ENCODE measurements at places on chromosomes 12 and 14. TPM values are rescaled to one million over a fixed set of nuclear protein-coding genes. Genes with fewer than 3 reads are reported as not detected.

R3HDM2 gene
- 49.4 TPM for polyA plus RNA-seq

FGF23 gene
- polyA plus RNA-seq, result not detected

HOMEZ gene
- 11.2 TPM for polyA plus RNA-seq

BCAT1 gene
- 39.8 TPM for polyA plus RNA-seq

DNA sequence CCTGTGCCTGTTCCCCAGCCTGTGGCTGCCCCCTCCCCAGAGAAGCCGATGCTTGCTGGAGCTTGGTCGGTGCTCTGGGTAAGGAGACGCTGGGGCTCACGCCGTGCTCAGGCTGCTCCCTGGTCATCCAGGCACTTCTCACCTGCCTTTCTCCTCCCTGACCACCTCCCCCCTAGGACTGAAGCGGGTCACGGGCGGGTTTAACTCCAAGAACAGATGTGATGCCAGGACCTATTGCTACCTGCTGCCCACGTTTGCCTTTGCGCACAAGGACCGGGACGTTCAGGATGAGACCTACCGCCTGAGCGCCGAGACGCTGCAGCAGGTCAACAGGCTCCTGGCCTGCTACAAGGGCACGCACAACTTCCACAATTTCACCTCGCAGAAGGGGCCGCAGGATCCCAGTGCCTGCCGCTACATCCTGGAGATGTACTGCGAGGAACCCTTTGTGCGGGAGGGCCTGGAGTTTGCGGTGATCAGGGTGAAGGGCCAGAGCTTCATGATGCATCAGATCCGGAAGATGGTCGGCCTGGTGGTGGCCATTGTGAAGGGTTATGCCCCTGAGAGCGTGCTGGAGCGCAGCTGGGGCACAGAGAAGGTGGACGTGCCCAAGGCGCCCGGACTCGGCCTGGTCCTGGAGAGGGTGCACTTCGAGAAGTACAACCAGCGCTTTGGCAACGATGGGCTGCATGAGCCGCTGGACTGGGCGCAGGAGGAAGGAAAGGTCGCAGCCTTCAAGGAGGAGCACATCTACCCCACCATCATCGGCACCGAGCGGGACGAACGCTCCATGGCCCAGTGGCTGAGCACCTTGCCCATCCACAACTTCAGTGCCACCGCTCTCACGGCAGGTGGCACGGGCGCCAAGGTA, 8.4 kb upstream of the EP400 start:
- DNase-seq, result no peak

- no peak for DNase-seq
Observed at GRCh38 chr12:74235342-74235741, 302.3 kb upstream of the ATXN7L3B start.

DNA sequence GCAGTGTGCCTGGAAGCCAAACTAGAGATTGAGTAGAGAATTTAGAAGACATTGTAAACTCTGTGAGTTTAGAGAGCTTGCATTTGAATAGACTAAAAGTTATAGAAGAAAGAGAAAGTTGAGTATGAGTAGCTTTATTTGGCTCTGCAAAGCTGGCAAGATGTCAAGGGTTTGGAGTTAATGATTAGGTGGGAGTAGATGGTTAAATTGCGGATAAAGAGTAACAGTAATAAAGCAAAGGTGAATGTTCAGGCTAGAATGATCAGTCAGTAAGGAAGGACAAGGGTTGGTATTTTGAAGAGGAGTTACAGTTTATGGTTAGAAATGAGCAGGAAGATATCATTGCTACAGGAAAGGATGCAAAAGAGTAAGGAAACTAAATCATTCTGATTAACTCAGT, 5.2 kb downstream of the PPM1A start:
- DNase-seq, result no peak

- no peak for DNase-seq
Observed at GRCh38 chr12:84508851-84509260, 403.7 kb downstream of the SLC6A15 start.

DNA sequence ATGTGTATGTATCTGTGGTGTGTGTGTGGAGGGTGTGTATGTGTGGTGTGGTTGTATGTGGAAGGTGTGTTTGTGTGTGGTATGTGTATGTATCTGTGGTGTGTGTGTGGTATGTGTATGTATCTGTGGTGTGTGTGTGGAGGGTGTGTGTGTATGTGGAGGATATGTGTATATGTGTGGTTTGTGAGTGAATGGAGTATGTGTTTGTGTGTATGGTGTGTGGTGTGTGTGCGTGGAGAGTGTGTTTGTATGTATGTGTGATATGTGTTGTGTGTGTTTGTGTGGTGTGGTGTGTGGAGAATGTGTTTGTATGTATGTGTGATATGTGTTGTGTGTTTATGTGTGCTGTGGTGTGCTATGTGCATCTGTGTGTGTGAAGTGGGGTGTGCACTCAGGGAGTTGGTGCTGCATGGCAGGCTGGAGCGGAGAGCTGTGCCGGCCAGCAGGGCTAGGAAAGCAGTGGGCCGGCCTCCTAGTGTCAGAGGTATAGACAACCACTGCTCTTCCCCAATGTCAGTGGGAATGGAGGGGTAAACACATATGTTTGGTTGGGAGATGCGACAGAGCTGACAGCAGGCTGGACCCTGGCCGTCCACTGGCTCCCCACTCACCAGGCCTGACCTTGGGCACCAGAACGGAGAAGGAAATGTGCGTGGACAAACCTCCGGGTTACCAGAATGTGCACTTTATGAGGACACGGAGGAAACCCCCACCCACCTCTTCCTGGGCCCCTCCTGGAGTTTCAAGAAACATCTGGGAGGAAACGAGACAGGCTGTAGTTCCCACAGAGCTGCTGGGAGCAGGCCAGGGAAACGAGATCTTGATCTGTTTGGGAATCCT, 60.7 kb downstream of the CLMN start:
- DNase-seq, result no peak

DNA sequence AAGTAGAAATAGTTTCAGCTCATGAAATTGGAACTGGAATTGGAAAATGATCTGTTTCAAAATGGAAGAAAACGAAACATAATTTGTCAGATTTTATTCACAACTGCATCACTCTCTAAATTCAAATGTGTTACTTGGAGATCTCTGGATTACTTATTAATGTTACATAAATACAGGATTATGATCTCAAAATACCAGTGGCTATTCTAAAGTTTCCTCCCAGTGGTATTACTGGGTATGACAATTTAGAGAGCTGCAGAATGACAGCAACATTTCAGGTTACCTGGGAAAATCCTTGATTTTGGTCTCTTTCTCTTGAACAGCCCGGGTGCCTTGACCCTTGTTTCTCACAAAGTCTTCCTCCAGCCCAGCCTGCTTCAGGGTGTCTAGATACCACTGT, 14.2 kb downstream of the FAM161B start:
- no peak for DNase-seq

GRCh38 chr14:90522571-90523191, 125.9 kb downstream of the CALM1 start:
- DNase-seq, result no peak

GRCh38 chr14:76908834-76909233, 82.6 kb downstream of the LRRC74A start:
- no peak for DNase-seq

DNA sequence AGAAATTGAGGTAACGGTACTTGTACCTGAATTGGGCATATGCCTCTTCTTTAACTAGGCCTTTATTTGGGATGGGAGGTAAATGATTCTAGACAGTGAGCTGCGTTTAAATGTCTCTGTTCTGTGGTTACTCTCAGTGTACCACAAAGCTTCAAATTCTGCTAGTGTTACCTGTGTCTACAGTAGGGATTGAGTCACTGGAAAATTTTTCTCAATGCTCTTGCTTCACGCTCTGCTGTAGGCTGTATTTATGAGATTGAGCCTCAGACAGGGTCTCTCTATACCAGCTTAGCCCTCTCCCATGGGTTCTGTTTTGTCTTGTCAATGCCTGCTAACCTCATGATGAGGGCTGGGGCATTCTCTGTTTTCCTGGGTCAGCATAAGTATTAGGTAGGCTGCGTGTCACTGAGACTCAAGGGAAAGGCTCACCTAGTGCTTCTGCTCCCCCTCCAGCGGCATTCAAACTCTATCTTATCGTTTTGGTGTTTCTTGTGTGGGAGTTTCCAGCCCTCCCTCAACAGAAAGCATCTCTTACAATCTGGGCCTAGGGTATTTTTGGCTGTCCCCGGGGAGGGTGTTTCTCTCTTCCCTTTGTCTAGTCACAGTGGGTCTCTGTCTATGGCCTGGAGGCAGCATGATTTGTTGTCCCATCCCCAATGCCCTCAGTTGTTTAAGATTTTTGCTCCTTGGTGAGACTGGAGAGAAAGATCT, 285.8 kb downstream of the ADGRD1 start:
- no peak for DNase-seq

All from hindlimb muscle (tissue), 1 donor.